ENCODE measurements at places on chromosomes 1 and 21. TPM values are rescaled to one million over a fixed set of nuclear protein-coding genes. Genes with fewer than 3 reads are reported as not detected.

- H3K4me3 ChIP-seq = no peak overlapping the region
- H3K36me3 ChIP-seq = no peaks in the 10 kb centered on the region
- no peak for DNase-seq
- H3K27me3 ChIP-seq = no peaks in the 10 kb centered on the region
- no peaks in the 10 kb centered on the region for H3K4me1 ChIP-seq
- no peak overlapping the region for H3K27ac ChIP-seq
Measured at GRCh38 chr1:214455971-214456867, 95.2 kb downstream of the PTPN14 start.

DNA sequence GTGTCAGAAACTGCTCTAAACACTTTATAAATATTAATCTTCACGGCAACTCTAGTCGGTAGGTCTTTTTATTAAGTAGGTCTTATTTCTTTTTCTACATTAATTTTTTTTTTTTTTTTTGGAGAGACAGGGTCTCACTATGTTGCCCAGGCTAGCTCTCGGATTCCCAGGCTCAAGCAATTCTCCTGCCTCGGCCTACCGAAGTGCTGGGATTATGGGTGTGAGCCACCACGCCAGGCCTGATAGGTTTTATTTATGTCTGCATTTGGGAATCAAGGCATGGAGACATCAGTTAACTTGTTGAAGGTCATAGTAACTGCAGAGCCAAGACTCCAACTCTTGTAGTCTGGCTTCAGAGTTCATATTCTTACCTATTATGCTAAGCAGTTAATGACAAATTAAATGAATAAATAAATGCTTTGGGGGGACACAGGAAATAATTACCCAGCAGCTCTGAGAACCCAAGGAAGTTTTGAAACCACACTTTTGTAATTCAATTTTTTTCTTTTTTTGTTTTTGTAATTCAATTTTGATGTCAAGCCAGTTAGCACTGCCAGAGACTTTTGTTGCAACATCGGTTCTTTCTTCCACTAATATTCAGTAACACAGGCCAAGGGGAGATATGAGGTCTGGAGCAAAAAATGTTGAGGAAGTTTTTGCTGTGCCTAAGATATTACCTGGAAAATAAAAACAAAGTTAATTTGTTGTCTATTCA is 9.4 kb upstream of the UAP1 start:
- no peak overlapping the region for H3K27ac ChIP-seq
- H3K4me1 ChIP-seq = no peaks in the 10 kb centered on the region
- no peaks in the 10 kb centered on the region for H3K36me3 ChIP-seq
- H3K27me3 ChIP-seq = no peaks in the 10 kb centered on the region

Gene LCE1F
- not detected for total RNA-seq

- peaks cover 48% of the 10 kb centered on the region for H3K36me3 ChIP-seq
- no peak overlapping the region for H3K4me3 ChIP-seq
- no peaks in the 10 kb centered on the region for H3K27me3 ChIP-seq
Measured at GRCh38 chr1:19397217-19397945, 85.3 kb downstream of the SLC66A1 start.

- H3K27me3 ChIP-seq = no peaks in the 10 kb centered on the region
- DNase-seq = no peak
- peaks cover 32% of the 10 kb centered on the region for H3K36me3 ChIP-seq
- H3K4me3 ChIP-seq = no peak overlapping the region
Measured at GRCh38 chr1:30721812-30722537, 1.4 kb downstream of the MATN1 start.

- no peaks in the 10 kb centered on the region for H3K27me3 ChIP-seq
- no peaks in the 10 kb centered on the region for H3K36me3 ChIP-seq
- H3K27ac ChIP-seq = no peak overlapping the region
- H3K4me1 ChIP-seq = no peaks in the 10 kb centered on the region
- H3K4me3 ChIP-seq = no peak overlapping the region
Measured at GRCh38 chr1:223018534-223018933, 124.5 kb downstream of the TLR5 start.

- DNase-seq = no peak
- no peak overlapping the region for H3K4me3 ChIP-seq
- no peaks in the 10 kb centered on the region for H3K4me1 ChIP-seq
Measured at GRCh38 chr21:16568661-16569060, 838.9 kb downstream of the USP25 start.

Gene ARHGEF16
- total RNA-seq = 0.22 TPM

DNA sequence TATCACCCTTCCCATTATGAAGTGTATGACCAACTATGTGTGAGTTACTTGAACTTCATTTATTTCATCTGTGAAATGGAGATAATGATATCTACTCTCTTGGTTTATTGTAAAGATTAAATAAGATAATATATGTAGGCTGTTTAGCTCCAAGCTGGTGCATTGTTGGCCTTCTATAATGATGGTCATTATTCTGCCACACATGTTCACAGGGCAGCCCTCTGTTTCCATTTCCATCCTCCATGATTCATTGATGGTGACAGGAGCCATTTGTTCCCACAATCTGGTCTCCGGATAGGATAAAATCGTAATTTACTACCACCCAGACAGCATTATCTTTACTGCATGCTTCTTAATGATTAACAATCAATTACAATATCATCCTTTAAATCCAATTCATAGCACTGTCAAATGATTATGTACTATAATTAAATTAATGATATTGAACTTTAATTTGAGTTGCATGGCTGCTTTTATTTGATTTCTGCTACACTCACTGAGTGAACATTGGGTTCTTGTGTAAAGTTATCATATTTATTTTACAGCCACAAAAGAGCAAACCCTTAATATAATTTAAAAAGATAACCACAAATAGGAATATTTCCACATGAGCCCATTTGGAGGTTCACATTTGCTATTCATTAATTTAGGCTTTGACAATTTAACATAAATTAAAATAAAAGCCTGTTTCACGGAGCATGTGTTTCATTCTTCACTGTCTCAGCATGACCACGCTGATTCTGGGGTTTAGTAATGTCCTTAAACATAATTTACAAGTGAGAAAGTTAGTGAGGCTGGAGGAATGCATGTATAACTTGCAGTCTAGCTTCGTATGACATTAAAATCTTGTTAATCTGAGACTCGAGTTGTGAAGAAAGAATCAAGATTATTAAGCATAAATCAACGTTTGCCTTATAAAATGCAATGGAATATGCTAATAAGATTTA is 596.4 kb upstream of the ZRANB2 start:
- DNase-seq = no peak
- no peak overlapping the region for H3K4me3 ChIP-seq
- no peaks in the 10 kb centered on the region for H3K4me1 ChIP-seq
- H3K27me3 ChIP-seq = no peaks in the 10 kb centered on the region
- H3K36me3 ChIP-seq = no peaks in the 10 kb centered on the region

Gene FHAD1
- total RNA-seq = not detected

- no peak for DNase-seq
- H3K4me3 ChIP-seq = no peak overlapping the region
- H3K27me3 ChIP-seq = peaks cover 5% of the 10 kb centered on the region
- H3K4me1 ChIP-seq = no peaks in the 10 kb centered on the region
- H3K36me3 ChIP-seq = no peaks in the 10 kb centered on the region
- H3K27ac ChIP-seq = no peak overlapping the region
Measured at GRCh38 chr1:77060000-77060399, 159.2 kb downstream of the PIGK start.

All from CD4-positive, alpha-beta T cell (primary cell).